Activated CD4-positive, alpha-beta T cell treated with anti-CD3 and anti-CD28 coated beads, Interleukin-2, amount 50 U/mL, for 24 hours (primary cell): ENCODE measurements at places on chromosomes 11 and 22.

DNA sequence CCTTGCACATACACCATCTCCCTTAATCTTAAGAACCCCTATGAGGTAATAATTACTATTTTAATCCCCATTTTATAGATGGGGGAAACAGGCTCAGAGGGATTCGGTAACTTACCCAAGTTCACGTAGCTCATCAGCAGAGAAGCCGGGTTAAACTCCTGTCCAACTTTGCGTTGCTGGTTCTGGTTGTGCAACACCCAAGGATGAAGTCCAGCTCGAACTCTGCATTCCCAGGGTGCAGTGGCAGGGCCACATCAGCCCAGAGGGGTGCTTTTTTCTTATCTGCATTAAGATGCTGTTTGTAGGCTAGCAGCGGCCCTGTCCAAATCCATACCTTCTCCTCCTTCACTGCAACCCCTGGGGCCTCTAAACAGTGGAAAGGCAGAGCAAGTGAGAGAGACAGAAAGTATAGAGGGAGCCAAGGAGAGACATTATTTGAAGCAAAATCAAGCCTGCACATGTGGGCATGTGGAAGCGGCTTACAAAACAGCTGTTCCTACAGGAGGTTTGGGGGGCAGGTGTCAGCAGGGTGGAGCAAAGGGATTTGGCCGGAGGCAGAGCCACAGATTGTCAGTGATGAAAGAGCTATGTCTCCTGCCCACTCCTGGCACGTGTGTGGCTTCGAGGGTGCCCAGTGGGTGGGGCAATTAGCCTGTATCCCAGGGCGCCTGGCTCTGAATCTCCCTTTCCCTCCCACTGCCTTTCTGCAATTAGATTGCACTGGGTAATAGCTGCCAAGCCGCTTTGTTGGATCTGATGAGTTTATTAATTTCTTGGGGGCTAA is 129.5 kb upstream of the TBCEL start:
- no peak for DNase-seq

DNA sequence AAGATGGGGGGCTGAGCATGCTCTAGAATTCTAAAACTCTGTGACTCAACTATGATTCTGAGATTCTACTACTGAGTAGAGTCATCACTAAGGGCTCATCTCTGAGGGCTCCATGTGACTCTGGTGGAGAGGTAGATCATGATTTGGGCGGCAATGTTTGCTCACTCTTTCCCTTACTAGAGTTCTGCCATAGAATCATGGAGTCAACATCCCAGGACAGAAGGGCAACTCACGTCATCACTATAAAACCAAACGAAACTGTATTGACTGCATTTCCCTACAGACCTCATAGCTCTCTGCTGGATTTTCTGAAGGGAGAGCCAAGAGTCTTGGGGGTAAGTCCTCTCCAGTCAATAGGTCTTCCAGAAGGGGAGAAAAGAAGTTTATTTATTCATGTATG is at the start of gene MS4A14:
Gene MS4A14 (plus strand): TSS at position 78 of the 400 bp plus-strand sequence. CDS start 120 bp downstream, at position 198.
- no peak for DNase-seq

GRCh38 chr11:19320827-19321226 is 80.1 kb upstream of the E2F8 start:
- DNase-seq: no peak

DNA sequence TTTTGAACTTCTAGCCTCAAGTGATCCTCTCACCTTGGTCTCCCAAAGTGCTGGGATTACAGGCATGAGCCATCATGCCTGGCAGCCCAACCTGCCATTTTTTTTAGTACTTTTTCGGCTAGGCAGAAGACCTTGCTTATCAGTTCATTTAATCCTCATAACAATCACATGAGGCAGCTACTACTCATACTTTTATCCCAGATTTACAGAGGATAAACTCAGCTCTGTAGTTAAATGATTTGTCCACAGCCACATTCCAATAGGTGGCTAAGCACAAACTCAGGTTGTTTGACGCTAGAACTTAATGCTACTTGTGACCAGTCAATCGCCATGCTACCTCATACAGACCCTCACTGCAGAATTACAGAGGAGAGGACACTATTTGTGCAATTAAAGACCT is 28.1 kb downstream of the SBF2 start:
- DNase-seq: no peak

- DNase-seq: no peak
These were observed 274.7 kb downstream of the CASP12 start for GRCh38 chr11:104623518-104623917.

- no peak for DNase-seq
These were observed 117.3 kb downstream of the RASSF10 start for GRCh38 chr11:13126430-13126829.

DNA sequence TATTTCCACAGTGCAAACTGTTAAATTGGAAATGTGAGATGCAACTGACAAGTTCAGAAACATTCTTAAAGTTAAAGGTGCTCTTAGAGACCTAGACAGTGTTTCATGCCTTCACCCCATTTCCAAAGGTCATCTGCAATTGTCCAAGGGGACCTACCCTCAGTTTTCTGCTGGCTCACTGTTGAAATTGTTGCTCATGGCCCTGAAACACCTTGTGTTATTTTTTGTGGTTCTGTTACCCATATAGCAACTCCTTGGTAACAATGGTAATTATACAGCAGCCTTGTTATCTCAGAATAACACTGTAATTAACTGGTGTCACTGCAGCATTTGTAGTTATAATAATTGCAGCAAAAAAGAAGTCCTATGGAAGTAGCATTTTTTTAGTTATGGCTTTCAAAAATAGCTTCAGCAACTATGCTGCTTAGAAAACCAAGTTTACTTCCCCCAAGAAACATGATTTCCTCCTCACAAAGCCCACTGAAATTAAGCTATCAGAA is 49.2 kb upstream of the CCDC34 start:
- DNase-seq: no peak

DNA sequence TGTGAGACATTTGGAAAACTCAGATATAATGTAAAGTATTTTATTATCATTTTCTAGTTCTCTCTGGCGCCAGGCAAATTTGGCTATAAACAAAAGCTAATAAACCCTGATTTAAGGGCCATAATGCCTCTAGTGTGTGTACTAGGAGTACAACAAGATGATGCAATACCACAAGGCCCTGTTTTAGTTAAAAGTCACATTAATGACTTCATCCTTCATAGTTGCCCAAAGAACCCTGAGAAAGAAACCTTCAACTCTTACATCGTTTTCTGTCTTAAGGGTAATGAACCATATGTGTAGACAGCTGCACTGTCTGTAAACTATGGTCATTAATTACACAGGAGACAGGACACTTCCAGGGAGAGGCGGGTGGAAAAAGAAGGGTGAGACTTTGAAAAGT is 538.4 kb downstream of the FAM181B start:
- no peak for DNase-seq

GRCh38 chr22:19821523-19822300 is 33.0 kb downstream of the GNB1L start:
- no peak for DNase-seq

GRCh38 chr11:88410656-88411055 is 73.1 kb upstream of the CTSC start:
- DNase-seq: no peak

DNA sequence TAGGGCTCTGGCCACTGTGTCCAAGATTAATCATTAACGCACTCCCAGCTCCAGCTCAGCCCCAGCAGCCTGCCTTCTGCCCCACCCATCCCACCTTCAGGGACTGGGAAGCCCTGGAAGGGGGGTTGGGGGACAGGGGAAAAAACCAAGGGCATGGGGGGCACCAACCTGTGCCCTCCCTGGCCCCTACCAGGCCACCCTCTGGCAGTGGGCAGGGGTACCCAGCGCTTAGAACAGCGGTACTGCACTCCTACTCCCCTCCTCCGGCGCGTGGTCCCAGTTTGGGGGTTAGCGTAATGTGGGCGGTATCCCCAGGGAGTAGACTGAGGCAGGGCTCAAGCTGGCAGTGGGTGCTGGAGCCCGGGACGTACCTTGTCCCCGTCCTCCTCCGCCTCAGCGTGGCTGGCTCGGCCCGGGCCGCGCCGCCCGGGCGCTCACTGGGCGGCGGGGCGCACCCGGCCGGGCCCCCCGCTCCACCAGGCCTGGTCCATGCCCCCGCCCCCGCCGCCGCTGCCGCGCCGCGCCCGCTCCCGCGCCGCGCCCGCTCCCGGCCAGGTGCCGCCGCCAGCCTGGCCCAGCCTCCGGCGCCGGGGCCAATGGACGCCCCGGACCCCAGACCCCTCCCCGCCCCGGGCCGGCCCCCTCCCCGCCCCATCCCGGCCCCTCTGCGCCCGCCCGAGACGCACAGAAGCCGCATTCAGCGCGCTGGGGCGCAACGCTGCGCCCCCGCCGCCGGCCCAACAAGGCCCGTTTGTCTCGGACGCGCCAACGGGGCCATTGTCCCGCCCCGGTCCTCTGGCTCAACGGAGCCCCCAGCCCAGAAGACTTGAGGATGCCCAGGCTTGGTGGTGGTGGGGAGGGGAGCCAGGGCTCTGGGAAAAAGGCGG is at the start of gene GAL3ST1:
Gene GAL3ST1 (minus strand): TSS at position 571 of the 887 bp plus-strand sequence. CDS start 17,273 bp downstream, outside the sequence.
- DNase-seq: no peak

DNA sequence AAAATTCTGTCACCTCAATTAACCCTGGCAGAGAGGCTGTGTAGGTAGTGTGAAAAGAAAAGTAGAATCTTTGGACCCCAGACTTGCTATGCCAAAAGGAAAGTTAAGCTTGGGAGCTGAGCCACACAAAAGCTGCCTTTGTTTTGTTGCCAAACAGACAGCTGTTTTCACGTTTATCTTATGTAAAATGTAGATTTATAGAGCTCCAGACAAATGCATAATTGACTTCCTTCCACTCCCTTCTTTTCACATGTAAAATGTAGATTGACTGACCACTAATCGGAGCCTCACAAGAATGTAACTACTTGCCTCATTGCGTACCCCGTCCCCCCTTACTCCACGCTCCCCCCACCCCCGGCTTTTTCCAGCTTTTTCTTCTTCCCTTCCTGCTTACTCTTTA is 2302.2 kb upstream of the RAG2 start:
- DNase-seq: no peak

GRCh38 chr22:31363885-31364465 is 17.8 kb upstream of the PATZ1 start:
- DNase-seq: no peak

DNA sequence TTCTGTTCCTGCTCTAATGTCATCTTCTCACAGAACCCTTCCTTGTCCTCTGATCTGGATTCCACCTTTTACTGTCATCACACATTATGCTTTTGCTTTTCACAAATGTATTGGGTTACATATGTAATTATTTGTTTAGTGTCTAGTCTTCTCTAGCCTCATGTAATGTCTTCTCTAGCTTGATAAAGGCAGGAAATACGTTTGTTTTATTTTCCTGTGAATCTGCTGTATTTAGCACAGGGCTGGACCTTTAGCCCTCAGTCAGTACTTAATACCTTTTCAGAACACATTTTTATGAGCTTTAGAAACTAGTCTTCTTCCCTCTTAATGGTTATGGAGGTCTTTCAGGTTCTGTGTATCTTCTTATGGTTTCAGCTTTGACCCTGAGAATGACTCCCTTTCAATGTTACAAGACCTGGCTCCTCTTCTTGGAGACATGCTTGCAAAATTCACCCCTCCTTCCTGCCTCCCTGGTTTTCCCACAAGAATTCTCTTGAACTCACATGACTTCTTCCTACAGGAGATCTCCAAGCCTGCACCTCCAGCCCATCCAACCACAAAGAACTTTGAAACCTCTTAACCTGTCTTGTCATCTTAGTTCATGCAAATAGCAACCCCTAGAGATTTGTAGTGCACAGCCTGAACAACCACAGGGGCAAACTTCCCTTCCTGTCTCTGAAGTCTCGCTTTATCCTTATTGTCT is 132.7 kb upstream of the DDI1 start:
- no peak for DNase-seq

DNA sequence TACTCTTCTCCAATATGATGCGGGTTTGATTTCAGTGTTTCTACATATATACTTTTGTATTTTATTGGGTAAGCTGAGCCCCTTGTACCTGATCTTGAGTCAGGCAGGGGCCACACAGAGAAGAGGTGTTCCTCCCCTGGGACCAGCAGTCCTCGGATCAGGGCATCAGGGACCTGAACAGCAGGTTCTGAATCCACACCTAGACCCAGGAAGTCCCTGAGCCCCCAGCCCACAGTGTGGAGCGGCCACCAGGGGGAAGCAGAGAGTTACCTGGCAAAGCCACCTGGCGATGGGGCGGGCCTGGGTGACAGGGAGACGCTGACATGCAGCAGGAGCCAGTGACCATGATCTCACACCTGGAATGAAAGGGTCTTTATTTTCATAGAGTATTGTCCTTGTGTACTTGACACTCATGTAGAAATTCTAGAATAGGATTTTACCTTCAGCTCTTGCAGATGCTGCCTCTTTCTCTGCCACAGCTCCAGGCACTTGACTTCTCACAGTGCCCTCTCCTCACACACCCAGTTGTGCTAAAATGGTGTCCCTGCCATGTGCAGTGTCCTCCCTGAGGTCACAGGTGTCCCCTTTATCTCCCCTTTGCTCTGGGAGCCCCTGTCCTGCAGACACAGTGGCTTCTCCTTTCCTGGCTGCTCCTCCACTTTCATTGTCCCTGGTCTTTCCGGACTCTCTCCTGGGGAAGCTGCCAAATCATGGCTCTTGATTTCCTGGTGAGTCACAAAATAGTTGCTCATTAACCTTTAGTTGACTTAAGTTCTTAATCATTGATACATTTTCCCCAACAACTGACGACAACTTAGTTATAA is 48.5 kb downstream of the GGTLC2 start:
- DNase-seq: peak; percentile 36

- DNase-seq: no peak
These were observed 22.2 kb downstream of the HPS5 start for GRCh38 chr11:18299721-18300120.

DNA sequence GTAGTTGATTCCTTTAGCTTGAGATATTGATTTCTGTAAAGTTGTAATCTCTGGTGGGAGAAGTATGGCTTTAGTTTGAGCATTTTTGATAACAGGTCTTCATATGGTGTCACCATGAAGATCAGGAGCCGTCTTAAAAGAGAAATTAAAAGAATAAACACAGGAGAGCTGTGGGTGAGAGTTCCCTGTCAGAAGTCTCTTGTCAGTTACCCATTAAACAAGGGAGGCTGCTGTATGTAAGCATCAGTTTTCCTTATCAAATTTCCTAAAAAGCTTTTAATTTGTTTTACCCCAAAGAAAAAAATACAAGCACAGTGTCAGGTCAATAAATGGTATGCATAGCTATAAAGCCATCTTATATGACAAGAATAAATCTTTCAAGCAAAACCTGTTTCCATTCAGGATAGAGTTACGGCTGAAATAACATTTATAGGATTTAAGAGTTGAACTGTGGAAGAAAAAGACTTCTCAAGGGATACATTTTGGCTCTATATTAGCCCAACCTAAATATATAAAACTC is 767.5 kb downstream of the JRKL start:
- no peak for DNase-seq

DNA sequence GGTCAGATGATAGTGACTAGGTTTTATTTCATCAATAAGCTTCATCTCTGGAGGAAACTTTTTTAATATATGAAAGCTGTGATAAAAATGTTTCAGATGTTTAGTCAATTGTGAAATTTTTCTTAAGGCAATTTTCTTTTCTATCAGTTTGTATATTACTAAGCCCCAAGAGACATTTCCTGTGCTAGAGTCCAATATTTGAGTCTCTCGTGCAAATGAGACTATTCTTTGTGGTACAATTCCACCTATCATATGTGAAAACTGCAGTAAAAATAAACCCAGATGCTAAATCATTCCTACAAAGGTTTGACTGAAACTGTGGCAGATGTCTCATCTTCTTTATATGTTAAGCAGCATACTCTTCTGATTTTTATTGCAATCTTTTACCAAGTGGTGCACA is 28.0 kb downstream of the CTR9 start:
- no peak for DNase-seq
